ENCODE measurements at places on chromosomes 1 and 21. TPM values are rescaled to one million over a fixed set of nuclear protein-coding genes. Genes with fewer than 3 reads are reported as not detected.

GRCh38 chr1:38839363-38839762 is 20.2 kb downstream of the RRAGC start:
- DNase-seq, result no peak

DNA sequence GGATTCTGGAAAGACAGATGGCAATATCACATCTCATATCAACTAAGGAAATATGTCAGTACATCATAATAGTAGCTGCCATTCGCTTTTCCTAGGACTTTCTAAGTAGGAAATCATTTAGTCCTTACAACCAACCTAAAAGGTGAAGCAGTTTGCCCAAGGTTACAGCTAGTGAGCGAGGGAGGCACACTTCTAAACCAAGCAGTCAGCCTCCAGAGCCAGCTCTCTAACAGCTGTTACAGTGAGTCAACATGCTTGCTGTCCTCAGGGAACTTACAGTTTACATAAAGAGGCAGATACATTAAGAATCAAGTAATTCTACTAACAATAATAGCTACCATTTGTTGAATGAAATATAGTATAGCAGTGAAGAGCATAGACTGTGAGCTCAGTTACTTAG is 57.1 kb downstream of the GIPC2 start:
- DNase-seq, result no peak

DNA sequence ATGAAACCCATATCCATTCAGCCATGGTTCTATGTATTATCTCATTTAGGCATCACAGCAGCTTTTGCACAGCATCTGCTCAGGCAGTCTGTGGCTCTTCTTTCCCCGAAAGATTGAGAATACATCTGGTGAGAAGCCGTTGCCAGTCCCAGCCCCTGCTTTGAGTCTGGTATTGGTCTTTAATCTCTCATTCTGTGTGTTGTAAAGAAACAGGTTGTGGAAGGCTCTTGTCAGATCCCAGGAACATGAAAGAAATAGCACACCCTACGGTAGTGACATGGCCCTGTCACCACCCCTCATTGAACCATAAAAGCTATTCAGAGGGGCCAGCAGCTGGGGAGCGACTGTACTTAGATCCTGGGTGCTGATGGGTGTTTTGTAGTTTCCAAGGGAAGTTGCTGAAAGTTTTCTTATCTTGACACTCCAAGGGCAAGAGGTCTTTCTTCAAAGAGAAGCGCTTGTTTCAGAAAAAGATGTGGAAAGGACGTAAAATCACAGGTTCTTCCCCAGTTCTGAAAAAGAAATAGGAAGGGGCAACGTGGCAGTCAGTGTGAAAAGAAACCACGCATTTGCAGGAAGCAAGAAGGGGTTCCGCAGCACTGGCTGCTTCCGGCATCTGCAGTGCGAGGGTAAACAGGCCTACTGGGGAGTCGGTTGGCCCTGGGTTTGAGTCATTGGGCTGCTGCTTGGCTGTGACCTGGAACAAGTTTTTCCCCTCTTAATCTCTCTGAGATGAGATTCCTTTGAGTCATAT is 145.0 kb downstream of the DHRS3 start:
- no peak for DNase-seq

GRCh38 chr1:56265216-56265615 is 314.1 kb downstream of the PLPP3 start:
- DNase-seq, result no peak

TENT5C gene
- 6.1 TPM for polyA plus RNA-seq
